Smooth muscle cell of the brain vasculature (primary cell): ENCODE measurements at places on chromosomes 3 and 15.

DNA sequence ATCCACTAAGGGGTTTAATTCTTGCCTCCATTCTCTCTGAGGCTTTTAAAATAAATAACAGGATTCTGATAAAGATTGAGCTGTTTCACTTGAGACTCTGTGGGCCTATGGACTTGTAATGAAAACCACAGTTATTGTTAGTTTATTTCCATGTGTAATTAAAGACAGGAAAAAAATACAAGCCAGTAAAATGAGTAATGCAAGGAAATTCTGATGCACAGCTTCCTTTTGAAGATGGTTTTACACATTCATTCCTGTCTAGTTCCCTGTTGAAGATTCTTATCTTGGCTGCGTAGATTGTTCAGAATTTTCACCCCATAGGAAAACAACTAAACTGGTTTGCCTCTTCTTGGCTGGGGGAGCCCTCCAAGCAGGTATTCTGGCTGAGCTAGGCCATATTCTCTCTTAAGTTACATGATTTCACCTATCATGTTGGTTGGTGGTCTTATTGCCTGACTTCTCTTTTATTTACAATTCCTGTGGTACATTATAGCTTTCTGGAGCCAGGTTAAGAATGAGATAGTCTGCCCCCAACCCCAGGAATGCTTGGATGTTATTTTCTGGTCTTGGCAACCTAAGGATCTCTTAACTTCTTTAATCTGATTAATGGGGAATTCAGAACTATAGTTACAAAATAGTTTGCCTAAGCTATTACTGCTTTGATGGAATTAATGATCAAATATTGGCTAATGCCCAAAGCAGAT lies 67.6 kb downstream of the MITF start:
- DNase-seq, result no peak

- DNase-seq, result no peak
These were observed 4.9 kb upstream of the IFT57 start for GRCh38 chr3:108227131-108227530.

DNA sequence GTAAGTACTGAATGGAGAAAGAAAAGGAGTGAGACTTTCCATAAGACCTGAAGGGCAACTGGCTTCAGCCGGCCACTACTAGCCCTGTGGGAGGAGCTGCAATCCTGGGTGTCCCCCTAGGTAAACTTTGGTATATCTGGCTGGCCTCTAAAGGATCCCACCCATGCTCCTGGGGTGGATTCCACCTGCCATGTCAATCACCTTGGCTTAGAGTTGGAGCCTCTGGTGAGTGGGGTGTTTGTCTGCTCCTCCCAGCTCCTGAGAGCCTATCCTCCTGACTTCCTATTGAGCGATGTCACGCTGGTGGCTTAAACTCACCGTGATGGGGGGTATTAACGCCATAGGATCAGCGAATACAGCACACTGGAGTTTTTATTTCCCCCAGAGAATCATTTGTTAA lies 2.6 kb downstream of the SPTBN5 start:
- no peak for DNase-seq

DNA sequence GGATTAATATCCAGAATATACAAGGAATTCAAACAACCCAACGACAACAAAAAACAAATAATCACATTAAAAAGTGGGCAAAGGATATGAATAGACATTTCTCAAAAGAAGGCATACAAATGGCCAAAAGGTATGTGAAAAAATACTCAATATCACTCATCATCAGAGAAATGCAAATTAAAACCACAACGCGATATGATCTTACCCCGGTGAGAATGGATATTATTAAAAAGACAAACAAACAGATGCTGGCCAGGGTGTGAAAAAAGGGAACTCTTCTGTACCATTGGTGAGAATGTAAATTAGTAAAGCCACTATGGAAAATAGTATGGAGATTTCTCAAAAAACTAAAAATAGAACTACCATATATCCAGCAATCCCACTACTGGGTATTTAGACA lies 43.5 kb upstream of the MEF2A start:
- DNase-seq, result no peak

GRCh38 chr3:126537116-126537729 lies 13.3 kb downstream of the CHST13 start:
- no peak for DNase-seq

- DNase-seq, result no peak
These were observed 211.3 kb downstream of the MYRIP start for GRCh38 chr3:40020689-40021088.

- DNase-seq, result no peak
These were observed 104.2 kb upstream of the TGFBR2 start for GRCh38 chr3:30502051-30502741.

DNA sequence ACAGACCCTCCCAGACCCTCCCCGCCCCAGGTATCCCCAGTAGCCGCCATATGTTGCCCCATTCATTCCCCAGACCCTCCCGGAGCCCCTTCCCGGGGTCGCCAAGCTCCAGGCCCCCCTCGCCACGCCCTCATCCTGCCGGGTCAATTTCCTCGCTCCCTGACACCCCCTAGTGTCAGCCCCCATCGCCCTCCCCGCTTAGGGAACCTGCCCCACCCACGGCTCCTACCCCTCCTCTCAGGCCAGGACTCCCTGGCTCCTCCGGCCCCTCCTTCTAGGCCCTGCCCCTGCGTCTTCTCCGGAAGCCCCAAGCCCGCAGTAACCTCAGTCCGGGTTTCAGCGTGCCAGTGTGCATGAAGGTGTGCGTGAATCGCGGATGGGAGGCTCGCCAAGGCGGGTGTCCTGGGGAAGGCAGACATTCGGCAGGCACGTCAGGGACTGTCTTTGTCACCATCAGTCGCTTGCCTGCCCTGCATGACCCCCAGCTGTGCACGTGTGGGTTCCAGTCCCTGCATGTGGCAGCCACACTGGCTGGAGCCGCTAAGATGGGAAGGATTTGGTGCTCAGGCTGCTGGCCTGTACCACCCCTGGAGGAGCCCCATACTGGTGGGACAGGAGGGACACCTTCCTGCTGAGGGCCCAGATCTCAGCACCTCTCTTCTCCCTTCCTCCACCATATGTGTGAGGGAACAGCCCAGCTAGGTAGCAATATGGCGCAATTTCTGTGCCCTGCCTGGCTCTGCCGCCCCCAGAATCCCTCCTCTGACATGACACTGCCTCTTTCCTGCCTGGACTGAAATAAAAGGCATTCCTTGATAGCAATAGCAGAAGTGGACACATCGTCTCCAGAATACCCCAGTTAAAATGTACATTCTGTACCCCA lies 693 bp downstream of the DISP2 start:
- DNase-seq, result no peak

- DNase-seq, result no peak
These were observed 18.6 kb upstream of the ZNF710 start for GRCh38 chr15:89982315-89983055.

GRCh38 chr3:99352811-99353210 lies 285.6 kb upstream of the COL8A1 start:
- DNase-seq, result no peak
